Stimulated activated CD4-positive, alpha-beta T cell treated with anti-CD3 and anti-CD28 coated beads, Interleukin-4, amount 100 ng/mL, for 4 hours (primary cell): ENCODE measurements at places on chromosomes 16 and 17.

- DNase-seq, result no peak
Observed at GRCh38 chr16:12426122-12426521, 377.6 kb downstream of the CPPED1 start.

- DNase-seq, result peak; percentile 64
Observed at GRCh38 chr16:84175350-84176081, 11.3 kb downstream of the TAF1C start.

- DNase-seq, result peak; percentile 37
Observed at GRCh38 chr16:89096768-89097391, 3.2 kb downstream of the ACSF3 start.

- DNase-seq, result no peak
Observed at GRCh38 chr17:58313815-58314705, 14.5 kb downstream of the TSPOAP1 start.

- no peak for DNase-seq
Observed at GRCh38 chr17:33152783-33153182, 140.3 kb downstream of the ASIC2 start.

- no peak for DNase-seq
Observed at GRCh38 chr16:27743963-27744362, 194.0 kb downstream of the KATNIP start.

DNA sequence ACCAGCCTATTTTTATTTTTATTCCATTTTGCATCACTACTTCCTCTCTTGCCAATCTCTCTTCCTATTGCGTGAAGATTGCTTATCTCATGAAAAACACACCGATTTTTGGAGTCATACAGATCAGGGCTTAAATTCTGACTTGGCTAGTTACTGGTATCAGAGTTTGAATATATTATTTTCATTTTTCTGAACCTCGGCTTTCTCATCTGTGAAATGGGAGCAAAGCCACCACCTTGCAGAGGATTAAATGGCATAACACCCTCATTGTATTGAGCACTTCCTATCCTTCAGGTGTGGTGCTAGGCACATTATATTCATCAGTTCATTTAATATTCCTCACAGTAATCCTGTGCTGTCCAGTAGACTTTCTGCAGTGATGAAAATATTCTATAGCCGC lies 208.8 kb downstream of the HAPSTR1 start:
- DNase-seq, result no peak

GRCh38 chr17:68435876-68436842 lies 21.1 kb downstream of the WIPI1 start:
- peak; percentile 72 for DNase-seq

DNA sequence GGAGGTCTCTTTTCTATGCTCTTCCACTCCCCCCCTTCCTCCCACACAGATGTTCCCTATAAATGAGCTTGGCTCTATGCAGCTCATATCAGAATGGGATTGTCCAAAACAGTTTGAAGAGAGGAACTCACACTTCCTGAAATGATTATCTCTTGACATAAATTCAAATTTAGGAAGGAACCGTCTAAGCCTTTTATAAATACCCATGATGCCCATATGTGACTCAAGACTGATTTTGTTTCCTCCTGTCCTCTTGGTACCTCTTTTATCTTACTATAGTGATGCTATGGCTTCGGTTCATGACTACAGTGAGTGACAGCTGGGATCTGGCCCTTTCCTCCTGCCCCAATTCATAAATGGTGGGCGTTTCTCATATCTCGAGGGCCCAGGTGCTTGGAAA lies 16.6 kb upstream of the TERF2 start:
- DNase-seq, result no peak

DNA sequence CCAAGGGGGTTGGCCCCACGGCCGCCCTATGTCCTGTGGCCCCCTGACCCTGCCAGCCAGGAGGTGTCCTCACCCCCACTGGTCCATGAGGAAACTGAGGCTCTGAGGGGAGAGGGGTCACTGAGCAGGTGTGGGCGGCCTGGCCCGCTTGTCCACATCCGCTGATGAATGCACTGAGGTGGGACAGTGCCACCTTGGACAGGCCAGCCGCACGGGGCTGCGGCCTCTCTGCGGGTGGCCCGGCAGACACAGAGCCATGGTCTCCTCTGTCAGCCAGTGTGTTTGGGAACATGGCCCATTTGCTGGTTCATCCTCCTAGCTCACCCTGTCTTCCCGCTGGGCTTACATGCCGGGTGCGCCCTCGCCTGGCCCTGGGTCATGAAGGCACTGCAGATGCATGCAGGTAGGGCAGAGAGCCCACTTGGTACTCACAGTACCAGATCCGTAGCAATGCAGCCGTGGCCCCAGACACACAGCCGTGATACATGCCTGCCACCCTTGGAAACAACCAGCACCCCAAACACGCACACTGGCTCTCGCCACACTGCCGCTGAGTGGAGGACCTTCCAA lies 93.9 kb downstream of the ENGASE start:
- no peak for DNase-seq

- DNase-seq, result no peak
Observed at GRCh38 chr16:11629071-11630030, 38.9 kb upstream of the SNN start.
